ENCODE measurements at places on chromosomes 13 and 19. TPM values are rescaled to one million over a fixed set of nuclear protein-coding genes. Genes with fewer than 3 reads are reported as not detected.

The TUBB4A gene
- total RNA-seq: 2.6 TPM

The PRTN3 gene
- total RNA-seq: 0.36 TPM

The REEP6 gene
- 5.0 TPM for total RNA-seq

The CEACAM5 gene
- not detected for total RNA-seq

The ZNF285 gene
- 2.2 TPM for total RNA-seq

The RFX2 gene
- total RNA-seq: 2.4 TPM

The ZNF506 gene
- 44.0 TPM for total RNA-seq

The USHBP1 gene
- not detected for total RNA-seq

The RGS9BP gene
- 0.40 TPM for total RNA-seq

The DACH1 gene
- 0.29 TPM for total RNA-seq

The OR7C1 gene
- total RNA-seq: not detected

The PNMA8C gene
- total RNA-seq: 0.55 TPM

The GRK1 gene
- total RNA-seq: not detected

The C2CD4C gene
- not detected for total RNA-seq

The FGF9 gene
- total RNA-seq: 1.2 TPM

The CCDC70 gene
- total RNA-seq: not detected

The PEX11G gene
- total RNA-seq: not detected

The DZIP1 gene
- not detected for total RNA-seq

The CASP14 gene
- total RNA-seq: not detected

The ATP7B gene
- 0.45 TPM for total RNA-seq

The WDR87 gene
- total RNA-seq: not detected

The NAPSA gene
- total RNA-seq: 0.95 TPM

The LILRB1 gene
- total RNA-seq: 38.5 TPM

The FBN3 gene
- total RNA-seq: 0.25 TPM

The ERICH6B gene
- total RNA-seq: not detected

The LGALS4 gene
- 4.6 TPM for total RNA-seq

The PNMA8A gene
- total RNA-seq: not detected

The PALM gene
- 1.0 TPM for total RNA-seq

The IRS2 gene
- total RNA-seq: 79.1 TPM

The CEACAM16 gene
- not detected for total RNA-seq

The NCAN gene
- total RNA-seq: not detected

All from natural killer cell (primary cell).